ENCODE measurements at places on chromosomes 3 and 15. TPM values are rescaled to one million over a fixed set of nuclear protein-coding genes. Genes with fewer than 3 reads are reported as not detected.
A peak's percentile ranks its signal among the peaks of the same experiment; 100 is the strongest.

ROPN1 gene
- 0.54 TPM for total RNA-seq

ACAN gene
- total RNA-seq = 10.3 TPM

PLA2G4E gene
- total RNA-seq = not detected

METTL6 gene
- total RNA-seq = 18.6 TPM

TGM5 gene
- not detected for total RNA-seq

SNAPC5 gene
- 29.6 TPM for total RNA-seq

AGBL1 gene
- not detected for total RNA-seq

TMEM212 gene
- not detected for total RNA-seq

DNA sequence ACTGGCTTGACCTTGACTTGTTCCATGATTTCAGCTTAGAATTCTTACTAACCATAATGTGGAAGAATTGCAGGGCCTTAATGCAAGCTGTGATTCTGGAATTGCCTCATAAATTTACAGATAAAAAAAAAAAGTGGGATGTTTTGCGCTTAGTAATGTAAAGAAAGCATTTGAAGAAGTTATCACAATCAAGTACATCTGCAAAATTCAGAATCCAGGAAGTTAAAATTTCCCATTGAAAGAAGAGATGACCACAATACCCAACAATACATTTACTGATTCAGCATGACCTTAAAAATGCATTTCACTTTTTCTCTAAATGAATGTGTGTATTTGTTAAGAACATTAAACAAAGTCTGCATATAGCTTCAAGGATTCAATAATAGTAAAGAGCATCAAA lies 65.1 kb upstream of the CCNL1 start:
- no peak overlapping the region for H3K4me3 ChIP-seq
- H3K27me3 ChIP-seq = no peaks in the 10 kb centered on the region

DNA sequence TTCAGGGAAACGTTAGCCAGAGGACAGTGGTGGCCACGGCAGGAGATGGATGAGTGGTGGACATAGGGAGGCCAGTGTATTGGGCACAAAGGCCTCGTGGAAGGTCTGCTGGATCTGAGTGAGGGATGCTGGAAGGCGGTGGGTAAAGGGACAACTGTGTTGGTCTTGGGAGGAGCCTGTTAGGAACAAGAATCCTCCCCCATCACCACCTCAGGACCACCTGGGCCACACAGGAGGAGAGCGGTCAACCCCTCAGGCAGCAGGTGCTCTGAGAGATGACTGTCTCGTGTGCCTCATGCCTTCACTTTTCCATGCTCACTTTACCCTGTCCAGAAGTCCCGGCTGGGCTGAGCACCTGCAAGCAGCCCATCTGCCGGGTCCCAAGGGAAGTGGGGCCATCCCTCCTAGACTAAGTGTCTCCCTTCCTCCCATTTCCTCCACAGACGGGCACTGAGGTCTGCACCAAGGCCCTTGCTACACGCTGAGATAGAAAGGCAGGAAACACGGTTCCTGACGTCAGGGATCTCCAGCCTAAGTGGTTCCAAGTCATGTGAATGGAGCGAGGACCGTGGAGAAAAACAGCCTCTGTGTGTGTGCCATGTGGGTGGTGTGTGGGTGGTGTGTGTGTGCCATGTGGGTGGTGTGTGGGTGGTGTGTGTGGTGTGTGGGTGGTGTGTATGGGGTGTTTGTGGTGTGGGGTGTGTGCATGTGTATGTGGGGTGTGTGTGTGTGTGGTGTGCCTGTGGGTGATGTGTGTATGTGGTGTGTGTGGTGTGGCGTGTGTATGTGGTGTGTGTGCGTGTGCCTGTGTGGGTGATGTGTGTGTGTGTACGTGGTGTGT lies 47.8 kb upstream of the CTSH start:
- peaks cover 40% of the 10 kb centered on the region for H3K4me1 ChIP-seq
- H3K36me3 ChIP-seq = no peaks in the 10 kb centered on the region
- peak overlapping the region; percentile 90 for H3K27ac ChIP-seq
- H3K27me3 ChIP-seq = no peaks in the 10 kb centered on the region
- peak; percentile 56 for DNase-seq
- H3K4me3 ChIP-seq = no peak overlapping the region

DNA sequence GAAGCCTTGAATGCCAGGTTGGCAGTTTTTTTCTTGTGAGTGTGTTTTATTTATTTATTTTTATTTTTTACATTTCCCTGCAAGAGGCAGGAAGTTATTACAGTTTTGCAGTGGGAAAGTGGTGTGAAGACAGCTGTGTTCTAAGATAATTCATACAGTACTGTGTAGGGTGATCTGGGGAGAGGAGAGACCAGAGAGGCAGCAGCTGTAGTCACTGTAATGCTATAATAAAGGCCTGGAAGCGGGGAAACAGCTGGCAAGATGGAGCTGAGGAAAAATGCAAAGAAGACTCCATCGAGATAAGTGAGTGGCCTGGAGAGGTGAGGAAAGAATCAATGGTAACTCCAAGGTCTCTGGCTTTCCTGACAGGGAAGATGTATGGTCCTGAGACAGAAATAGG lies 23.1 kb downstream of the CNTN3 start:
- H3K27me3 ChIP-seq = no peaks in the 10 kb centered on the region
- H3K36me3 ChIP-seq = no peaks in the 10 kb centered on the region
- H3K27ac ChIP-seq = no peak overlapping the region
- no peaks in the 10 kb centered on the region for H3K4me1 ChIP-seq
- DNase-seq = peak; percentile 42

DNA sequence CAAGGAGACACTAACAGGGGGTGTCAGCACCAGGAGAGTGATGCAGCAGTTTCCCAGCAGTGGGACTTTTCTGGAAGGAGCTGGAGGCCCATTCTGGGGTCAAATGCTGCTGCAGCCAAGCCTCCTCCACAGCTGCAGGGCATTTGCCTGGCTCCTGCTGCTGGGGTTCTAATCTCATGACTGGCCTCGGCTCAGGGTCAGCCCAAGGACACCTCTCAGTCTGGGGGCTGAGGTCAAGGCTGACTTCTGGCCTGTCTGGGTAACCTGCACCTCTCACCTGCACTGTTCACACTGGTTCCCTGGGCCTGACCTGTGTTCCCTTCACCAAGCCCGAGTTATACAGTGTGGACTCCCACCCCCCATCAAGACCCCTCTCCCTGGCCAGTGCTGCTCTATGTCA lies 10.4 kb upstream of the C15orf39 start:
- DNase-seq = no peak
- H3K4me1 ChIP-seq = no peaks in the 10 kb centered on the region
- no peaks in the 10 kb centered on the region for H3K27me3 ChIP-seq
- H3K27ac ChIP-seq = no peak overlapping the region
- H3K4me3 ChIP-seq = no peak overlapping the region

GRCh38 chr15:51681303-51681963 lies at the start of gene SCG3:
Gene SCG3 (plus strand): TSS chr15:51681503. CDS start chr15:51681756, 253 bp downstream.
- H3K4me3 ChIP-seq = no peak within 1 kb of the TSS
- H3K27me3 ChIP-seq = no peaks in the 10 kb centered on the region
- no peaks in the 10 kb centered on the region for H3K36me3 ChIP-seq
- no peak within 1 kb of the TSS for H3K27ac ChIP-seq
- H3K4me1 ChIP-seq = no peaks in the 10 kb centered on the region

DNA sequence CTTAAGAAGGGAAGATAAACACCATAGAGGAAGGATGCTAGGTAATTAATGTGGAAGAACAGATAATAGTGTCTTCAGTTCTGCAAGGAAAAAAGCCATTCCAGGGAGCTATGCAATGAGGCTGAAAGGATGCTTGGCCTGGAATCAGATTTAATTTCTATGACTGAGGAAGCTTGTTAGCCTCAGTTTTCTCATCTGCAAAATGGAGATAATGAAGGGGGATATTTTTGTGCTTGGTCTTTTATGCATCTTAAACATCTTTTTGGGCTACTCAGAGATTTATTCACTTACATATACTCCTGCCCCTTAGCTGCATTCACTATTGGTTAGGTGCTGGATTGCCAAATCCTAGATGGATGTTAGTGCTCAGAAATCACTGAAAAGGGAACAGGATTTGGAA lies 16.7 kb downstream of the DNAJB11 start:
- peaks cover 2% of the 10 kb centered on the region for H3K36me3 ChIP-seq
- DNase-seq = no peak
- no peak overlapping the region for H3K27ac ChIP-seq
- no peak overlapping the region for H3K4me3 ChIP-seq

- no peak overlapping the region for H3K27ac ChIP-seq
- no peak overlapping the region for H3K4me3 ChIP-seq
- H3K36me3 ChIP-seq = no peaks in the 10 kb centered on the region
Observed at GRCh38 chr15:41258750-41259471, 27.8 kb downstream of the CHP1 start.

DNA sequence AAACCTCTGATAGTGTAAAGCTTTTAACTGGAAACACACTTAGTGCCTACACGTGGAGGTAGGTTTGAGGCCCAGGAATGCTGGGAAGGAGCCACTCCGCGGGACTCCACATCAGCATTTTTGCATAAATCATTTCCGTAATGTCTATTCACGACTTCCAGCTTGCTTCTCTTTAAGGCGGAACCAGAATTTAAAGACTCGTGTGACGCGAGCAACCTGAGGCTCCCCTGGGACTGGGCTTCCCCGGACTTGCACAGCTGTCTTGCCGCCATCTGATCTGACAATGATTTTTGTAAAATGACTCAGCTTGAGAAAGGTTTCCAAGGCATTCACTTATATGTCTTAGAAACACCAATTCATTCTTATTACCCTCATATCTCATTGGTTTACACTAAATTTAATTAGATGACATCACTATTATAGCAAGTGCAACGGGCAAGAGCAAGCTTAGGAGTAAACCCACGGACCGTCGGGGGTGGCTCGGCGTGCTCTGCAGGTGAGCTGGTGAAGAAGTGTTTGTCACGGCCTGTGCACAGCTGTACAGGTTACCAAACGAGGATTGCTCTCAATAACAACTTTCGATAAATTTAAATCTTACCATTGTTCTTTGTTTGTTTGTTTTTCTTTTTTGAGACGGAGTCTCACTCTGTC lies 95.2 kb downstream of the CHSY1 start:
- no peaks in the 10 kb centered on the region for H3K4me1 ChIP-seq
- H3K27me3 ChIP-seq = no peaks in the 10 kb centered on the region
- DNase-seq = no peak
- H3K36me3 ChIP-seq = no peaks in the 10 kb centered on the region
- no peak overlapping the region for H3K27ac ChIP-seq

DNA sequence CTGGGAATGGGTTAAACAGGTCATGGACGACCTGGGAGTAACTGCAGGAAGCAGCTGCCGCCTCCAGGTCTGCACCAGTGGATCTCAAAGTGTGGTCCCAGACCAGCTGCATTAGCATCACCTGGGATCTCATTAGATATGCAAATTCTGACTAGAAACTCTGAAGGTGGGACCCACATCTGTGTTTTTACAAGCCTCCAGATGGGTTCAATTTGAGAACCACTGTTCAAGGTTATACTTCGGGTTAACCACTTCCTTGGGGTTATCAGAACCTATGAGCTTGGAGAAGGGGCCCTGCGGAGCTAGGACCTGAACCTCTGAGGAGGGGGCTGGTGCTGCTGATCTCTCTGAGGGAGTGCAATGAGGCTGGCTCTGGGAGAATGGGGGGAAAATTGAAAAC lies 324.8 kb upstream of the CTDSPL start:
- H3K36me3 ChIP-seq = no peaks in the 10 kb centered on the region
- DNase-seq = no peak
- no peaks in the 10 kb centered on the region for H3K27me3 ChIP-seq
- H3K4me1 ChIP-seq = no peaks in the 10 kb centered on the region
- no peak overlapping the region for H3K27ac ChIP-seq
- no peak overlapping the region for H3K4me3 ChIP-seq

DNA sequence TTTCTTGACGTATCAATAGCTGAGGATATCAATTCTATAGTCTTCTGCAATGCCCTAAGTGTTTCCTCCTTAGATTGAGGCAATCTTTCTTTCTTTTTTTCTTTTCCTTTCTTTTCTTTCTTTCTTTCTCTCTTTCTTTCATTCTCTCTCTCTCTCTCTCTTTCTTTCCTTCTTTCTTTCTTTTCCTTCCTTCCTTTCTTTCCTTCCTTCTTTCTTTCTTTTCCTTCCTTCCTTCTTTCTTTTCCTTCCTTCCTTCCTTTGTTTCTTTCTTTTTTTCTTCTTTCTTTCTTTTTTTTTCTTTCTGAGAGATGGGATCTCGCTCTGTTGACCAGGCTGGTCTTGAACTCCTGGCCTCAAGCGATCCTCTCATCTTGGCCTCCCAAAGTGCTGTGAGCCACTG lies 10.0 kb upstream of the DNAAF4 start:
- H3K36me3 ChIP-seq = no peaks in the 10 kb centered on the region
- H3K27me3 ChIP-seq = no peaks in the 10 kb centered on the region
- no peak overlapping the region for H3K27ac ChIP-seq

- H3K27me3 ChIP-seq = no peaks in the 10 kb centered on the region
- no peak overlapping the region for H3K27ac ChIP-seq
- H3K4me3 ChIP-seq = peak overlapping the region; percentile 15
- DNase-seq = peak; percentile 30
- H3K4me1 ChIP-seq = no peaks in the 10 kb centered on the region
Observed at GRCh38 chr3:155859859-155860258, 5.6 kb upstream of the SLC33A1 start.

- H3K4me3 ChIP-seq = no peak overlapping the region
- H3K36me3 ChIP-seq = no peaks in the 10 kb centered on the region
- no peak for DNase-seq
Observed at GRCh38 chr3:148150141-148150540, 547.6 kb upstream of the AGTR1 start.

- H3K27ac ChIP-seq = no peak overlapping the region
- no peak for DNase-seq
- no peak overlapping the region for H3K4me3 ChIP-seq
Observed at GRCh38 chr15:66882251-66883020, 180.4 kb downstream of the SMAD6 start.

DNA sequence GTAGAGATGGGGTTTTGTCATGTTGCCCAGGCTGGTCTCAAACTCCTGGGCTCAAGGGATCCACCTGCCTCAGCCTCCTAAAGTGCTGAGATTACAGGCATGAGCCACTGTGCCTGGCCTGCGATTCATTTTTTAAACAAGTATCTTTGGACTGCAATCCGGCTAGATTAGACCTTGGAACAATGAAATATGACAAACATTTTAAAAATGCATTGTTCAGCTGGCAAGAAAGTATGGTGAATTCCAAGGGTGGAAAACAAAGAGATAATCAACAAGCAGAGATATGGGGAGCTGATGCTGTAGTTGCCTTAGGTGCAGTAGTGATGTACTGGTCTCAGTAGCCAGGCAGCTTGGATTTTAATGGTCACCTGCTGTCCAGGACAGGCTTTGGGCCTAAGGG lies 95.8 kb upstream of the GOLGA8J start:
- H3K27ac ChIP-seq = no peak overlapping the region
- H3K36me3 ChIP-seq = no peaks in the 10 kb centered on the region
- H3K4me1 ChIP-seq = no peaks in the 10 kb centered on the region
- H3K4me3 ChIP-seq = no peak overlapping the region

GRCh38 chr3:11820531-11821041 lies 26.1 kb downstream of the TAMM41 start:
- no peak overlapping the region for H3K27ac ChIP-seq
- peak; percentile 26 for DNase-seq
- no peaks in the 10 kb centered on the region for H3K27me3 ChIP-seq
- no peak overlapping the region for H3K4me3 ChIP-seq
- peaks cover 5% of the 10 kb centered on the region for H3K36me3 ChIP-seq

Measured in kidney (tissue), 22 donors.